SJCRH30 (cell line): ENCODE measurements at places on chromosomes 1 and 21. TPM values are rescaled to one million over a fixed set of nuclear protein-coding genes. Genes with fewer than 3 reads are reported as not detected.

DNA sequence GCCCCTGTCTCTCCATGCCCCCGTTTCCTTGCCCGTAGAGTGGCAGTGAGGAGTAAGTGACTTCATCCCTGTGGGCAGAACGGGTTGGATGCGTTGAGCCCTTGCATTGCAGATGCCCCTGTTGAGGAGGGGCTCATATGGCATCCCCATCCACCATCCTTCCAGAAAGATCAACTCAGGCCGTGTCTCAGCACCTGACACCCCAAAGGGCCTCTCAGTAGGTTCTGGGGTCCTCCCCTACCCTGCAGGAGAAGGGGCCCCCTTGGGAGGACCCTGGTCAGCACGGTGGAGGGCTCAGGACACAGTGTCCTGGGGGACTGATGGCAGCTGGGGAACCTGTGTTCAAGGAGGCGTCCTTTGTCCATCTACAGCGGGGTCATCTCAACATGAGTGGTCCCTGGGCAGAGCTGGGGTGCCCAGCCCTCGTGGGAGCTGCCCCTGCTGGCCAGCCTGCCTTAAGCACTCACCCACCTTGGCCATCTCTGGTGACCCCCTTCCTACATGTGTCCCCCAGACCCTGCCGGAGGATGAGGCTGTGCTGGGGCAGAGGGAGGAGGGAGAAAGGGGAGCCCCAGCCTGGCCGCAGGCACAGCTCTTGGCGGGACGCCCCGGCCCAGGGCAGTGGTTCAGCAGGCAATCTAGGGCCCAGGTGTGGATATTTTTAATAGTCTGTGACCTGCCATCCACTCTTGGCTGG, 48.2 kb upstream of the ACTRT2 start:
- DNase-seq = no peak

RNU1-3 gene
- total RNA-seq = under 0.01 TPM in 2 replicates

GRCh38 chr1:30966690-30967369, 58.3 kb upstream of the SDC3 start:
- peak; percentile 71 for DNase-seq

LGR6 gene
- total RNA-seq = not detected in 2 replicates

CD1C gene
- not detected in 2 replicates for total RNA-seq

CYP4A11 gene
- not detected in 2 replicates for total RNA-seq

CTSS gene
- total RNA-seq = 14.2 and 14.4 TPM in 2 replicates

CELA3A gene
- total RNA-seq = 0.32 TPM in 1 of 2 replicates, not detected in the other

- peak; percentile 27 for DNase-seq
These were observed 23.3 kb downstream of the ZBTB17 start for GRCh38 chr1:15952317-15953258.

GRCh38 chr1:155646307-155646706, 36.3 kb downstream of the MSTO1 start:
- DNase-seq = no peak

DNA sequence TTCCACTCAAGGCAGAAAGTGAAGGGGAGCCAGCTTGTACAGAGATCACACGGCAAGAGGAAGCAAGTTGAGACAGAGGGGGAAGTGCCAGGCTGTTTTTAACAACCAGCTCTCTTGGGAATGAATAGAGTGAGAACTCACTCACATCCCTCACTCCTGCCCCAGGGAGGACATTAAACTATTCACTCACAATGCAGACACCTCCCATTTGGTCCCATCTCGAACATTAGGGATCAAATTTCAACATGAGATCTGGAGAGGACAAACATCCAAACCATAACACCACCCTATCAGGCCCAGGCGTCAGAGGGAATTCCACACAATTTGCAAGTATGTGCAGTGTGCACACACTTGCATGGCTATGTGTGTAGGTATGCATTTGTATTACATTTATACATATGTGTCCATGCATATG, 62.7 kb downstream of the DMAP1 start:
- no peak for DNase-seq

DNA sequence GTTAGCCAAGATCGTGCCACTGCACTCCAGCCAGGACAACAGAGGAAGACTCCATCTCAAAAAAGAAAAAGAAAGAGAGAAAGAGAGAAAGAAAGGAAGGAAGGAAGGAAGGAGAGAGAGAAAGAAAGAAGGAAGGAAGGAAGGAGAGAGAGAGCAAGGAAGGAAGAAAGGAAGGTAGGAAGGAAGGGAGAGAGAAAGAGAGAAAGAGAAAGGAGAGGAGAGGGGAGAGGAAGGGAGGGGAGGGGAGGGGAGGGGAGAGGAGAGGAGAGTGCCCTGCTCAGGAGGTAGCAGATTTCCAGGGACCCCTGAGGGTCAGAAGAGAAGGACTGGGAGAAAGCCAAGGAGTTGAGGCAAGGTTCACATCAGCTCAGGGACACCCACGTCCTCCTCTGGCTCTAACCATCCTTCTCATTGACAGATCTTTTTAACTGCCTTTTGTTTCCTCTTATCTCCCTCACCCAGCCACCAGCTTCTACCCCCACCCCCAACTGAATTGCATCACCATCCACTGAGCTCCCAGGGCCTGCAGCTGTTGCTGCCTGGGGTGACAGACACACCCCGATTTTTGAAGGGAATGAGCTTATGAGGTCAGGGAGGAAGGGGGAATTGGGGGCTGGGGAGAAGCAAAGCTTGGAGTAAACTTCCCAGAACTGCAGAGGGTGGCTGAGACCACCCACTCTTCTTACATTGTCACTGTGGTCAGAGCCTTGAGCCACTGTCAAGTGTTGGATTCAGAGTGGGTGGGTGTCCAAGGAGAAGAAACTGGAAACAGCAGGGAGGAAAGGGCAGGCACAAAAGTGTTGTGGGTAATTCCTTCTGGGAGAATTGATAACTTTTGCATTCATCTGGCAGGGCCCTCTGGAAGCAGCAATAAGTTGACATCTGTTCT, 91.6 kb downstream of the GLUL start:
- DNase-seq = peak; percentile 86

DNA sequence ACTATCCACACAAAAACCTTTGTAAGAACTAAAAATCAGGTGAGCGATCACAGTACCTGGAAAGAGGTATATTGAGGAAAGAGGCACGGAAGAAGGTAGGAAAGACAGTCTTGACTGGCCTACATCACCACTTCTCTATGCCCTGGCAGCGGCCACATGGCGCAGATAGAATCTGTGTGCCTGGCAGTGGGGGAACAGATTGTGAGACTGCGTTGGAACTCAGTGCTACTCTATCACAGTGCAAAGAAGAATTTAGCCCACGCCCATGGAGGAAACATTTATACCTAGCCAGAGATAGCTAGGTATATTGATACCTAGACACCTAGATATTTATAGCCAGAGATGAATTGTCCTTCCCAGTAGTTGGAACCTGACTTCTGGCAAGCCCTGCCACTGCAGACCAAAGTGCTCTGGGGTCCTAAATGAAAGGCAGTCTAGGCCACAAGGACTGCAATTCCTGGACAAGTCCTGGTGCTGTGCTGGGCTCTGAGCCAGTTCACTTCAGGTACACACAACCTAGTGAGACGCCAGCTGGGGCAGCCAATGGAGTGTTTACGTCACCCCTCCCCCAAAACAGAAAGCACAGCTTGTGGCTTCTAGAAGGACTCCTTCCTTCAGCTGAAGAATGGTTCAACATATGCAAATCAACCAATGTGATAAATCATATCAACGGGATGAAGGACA, 51.9 kb downstream of the DHX9 start:
- no peak for DNase-seq

- peak; percentile 18 for DNase-seq
These were observed 58.7 kb downstream of the VANGL2 start for GRCh38 chr1:160459056-160459455.

GADD45A gene
- 103 and 126 TPM in 2 replicates for total RNA-seq

- peak; percentile 38 for DNase-seq
These were observed 38.0 kb upstream of the SERBP1 start for GRCh38 chr1:67468066-67468718.

ABCA4 gene
- 0.08 TPM in 2 replicates for total RNA-seq

FAM167B gene
- total RNA-seq = not detected in 2 replicates

BTF3L4 gene
- total RNA-seq = 105 and 123 TPM in 2 replicates

- no peak for DNase-seq
These were observed 36.6 kb downstream of the ELF3 start for GRCh38 chr1:202046748-202047708.

GRCh38 chr1:2270260-2271100, 42.4 kb downstream of the SKI start:
- peak; percentile 34 for DNase-seq

PAQR6 gene
- total RNA-seq = 1.2 and 1.7 TPM in 2 replicates

DNA sequence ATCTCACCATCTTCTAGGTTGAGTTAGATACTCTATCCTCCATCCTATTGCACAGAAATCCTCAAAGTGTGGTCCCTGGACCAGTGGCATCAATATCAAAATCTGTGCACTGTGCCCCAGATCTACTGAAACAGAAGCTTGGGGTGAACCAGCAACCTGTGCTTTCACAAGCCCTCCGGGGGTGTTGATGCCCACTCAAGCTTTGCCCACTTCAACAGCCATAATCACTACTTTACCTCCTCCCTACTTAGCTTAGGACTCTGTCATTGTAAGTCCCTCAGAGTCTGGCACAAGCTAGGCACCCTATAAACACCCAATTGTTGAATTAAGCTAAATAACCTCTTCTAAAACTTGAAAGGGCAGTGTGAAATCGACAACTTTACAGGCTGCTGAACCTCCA, 144.2 kb upstream of the SOD1 start:
- no peak for DNase-seq

IQGAP3 gene
- 16.8 and 21.3 TPM in 2 replicates for total RNA-seq

DNA sequence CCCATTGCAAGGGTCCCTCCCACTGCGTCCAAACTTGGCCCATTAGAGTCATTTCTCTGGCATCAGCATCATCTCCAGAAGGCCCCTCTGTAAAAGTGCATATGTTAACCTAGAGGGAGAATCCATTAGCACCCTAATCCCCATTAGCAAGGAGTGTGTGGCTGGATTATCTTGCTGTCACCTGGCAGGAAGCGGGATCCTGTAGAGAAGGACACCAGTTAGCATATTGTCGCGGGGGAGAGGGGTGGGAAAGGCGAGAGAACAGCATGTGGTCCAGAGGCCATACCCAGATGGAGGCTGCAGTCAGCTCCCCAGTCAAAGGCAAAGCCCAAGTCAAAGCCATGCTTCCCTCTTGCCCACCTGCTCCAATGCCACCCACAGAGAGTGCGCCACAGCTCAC, 64.0 kb downstream of the OLIG1 start:
- DNase-seq = no peak

- no peak for DNase-seq
These were observed 20.4 kb downstream of the PRMT6 start for GRCh38 chr1:107076841-107077240.

DNA sequence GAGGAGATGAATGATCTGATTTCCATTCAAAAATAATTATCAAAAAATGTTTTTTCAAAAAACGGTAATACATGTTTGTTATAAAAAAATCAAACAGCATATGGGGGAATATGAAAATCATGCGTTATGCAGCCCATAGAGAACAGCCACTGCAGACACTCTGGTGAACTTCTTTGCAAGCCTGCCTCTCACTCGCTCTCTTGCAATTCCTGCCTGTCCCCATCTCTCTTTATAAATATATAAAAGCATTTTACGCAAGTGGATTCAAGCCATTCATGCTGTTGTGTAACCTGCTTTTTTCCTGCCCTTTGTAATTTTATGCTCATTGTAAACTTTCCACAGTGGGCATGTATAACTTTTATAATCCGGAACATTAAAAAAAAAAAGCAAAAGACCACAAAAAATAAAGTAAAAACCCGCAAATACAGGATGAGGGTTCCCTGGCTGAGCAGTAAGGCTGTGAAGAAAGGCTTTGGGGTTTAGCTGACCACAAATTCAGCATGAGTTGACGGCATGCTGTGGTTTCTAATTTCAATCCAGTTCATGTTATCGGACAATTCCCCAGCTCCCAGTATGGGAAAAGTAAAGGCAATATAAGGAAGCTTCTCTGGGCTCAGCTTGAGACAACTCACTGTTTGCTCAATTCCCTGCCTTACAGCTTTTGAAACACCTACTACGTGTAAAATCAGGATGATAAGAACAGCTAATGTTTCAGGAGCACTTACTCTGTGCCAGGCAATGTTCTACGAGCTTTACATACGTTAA, 52.8 kb upstream of the ZBTB40 start:
- peak; percentile 73 for DNase-seq

RNU1-1 gene
- total RNA-seq = under 0.01 TPM in 2 replicates

GRCh38 chr1:98991127-98992012, 13.3 kb downstream of the PLPPR5 start:
- peak; percentile 44 for DNase-seq

GRCh38 chr1:36857754-36858153, 176.6 kb downstream of the GRIK3 start:
- DNase-seq = no peak

DNA sequence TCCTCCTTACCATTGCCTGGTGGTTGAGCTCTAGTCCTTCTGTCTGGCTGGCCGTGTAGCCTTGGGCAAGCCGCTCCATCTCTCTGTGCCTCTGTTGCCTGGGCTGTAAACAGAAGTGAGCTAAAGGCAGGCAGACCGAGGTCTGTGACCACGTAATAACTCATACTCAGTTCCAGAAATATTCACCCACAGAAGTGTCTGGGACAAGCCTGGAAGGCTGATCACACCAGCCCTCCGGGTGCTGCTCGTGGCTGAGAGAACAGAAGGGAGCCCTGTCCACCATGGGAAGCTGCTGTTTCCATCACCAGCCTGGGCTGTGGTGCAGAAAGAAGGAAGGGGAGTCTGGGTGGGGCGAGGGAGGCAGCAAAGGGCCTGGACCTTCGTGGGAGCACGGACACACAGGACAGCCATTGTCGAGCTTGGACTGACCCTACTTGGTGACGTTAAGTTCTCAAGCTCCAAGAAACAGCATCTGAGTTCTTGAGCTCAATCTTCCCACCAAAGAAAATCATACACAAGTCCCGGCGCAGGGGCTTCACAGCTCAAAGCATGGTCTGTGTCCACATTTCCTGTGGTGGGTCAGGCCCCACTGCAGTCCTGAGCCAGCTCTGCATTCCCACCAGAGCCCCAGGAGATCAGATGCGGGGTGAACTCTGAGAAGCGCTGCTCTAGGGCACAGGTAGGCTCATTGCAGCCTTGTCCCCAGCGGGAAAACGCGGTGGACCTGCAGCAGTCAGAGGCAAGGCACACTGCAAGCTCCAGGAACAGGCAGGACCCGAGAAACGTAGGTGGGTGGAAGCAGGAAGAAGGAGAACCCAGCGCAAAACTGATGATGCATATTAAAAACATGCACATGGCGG, 61.8 kb downstream of the RUNX3 start:
- no peak for DNase-seq

GRCh38 chr1:50841791-50842387, 118.2 kb downstream of the FAF1 start:
- no peak for DNase-seq

DNA sequence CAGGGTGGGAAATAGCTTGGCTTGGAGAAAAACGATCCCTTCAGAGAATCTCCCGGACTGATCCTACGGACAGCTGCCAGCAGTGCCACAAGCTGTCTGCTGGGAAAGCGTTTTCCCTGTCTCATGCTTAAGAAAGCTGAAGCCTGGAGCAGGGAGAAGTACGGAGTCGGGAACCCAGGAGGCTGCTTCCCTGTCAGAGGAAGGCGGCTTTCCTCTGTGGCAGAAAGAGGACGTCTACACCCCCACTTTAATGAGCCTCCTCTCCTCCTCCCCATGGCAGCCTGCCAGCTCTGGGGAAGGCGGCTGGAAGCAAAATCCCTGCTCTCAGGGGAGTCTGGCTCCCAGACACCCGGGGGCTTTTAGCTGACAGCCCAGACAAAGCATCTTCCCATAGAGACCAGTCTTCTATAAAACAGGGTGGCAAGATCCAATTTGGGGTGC, 7.3 kb downstream of the KIF21B start:
- peak; percentile 73 for DNase-seq

- DNase-seq = no peak
These were observed 22.4 kb downstream of the CAPZB start for GRCh38 chr1:19462781-19463503.

HUNK gene
- total RNA-seq = 37.3 and 38.9 TPM in 2 replicates
